Naive thymus-derived CD4-positive, alpha-beta T cell (primary cell): ENCODE measurements at places on chromosomes 12 and 14. TPM values are rescaled to one million over a fixed set of nuclear protein-coding genes. Genes with fewer than 3 reads are reported as not detected.

The GYS2 gene
- not detected for polyA plus RNA-seq

DNA sequence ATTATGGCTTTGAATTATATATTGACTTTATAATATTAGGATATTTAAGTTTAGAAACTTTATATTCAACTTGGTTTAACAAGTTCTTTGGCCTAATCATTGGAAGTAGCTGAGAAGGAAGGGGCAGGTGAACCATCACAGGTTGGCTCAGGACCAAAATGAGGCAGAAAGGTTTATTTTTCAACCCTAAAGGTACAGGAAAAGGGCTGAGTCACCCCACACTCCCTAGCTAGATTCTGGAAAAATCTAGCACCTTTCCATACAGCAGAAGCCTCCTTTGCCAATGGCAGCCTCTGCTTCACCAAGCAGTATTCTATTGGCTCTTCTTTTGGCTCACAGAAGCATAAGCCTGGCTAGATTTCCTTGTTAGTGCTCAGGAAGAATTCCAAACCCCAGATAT lies 19.3 kb upstream of the MED6 start:
- H3K36me3 ChIP-seq = no peaks in the 10 kb centered on the region
- no peaks in the 10 kb centered on the region for H3K4me1 ChIP-seq
- H3K27ac ChIP-seq = no peak overlapping the region
- H3K27me3 ChIP-seq = no peaks in the 10 kb centered on the region

GRCh38 chr12:19712041-19712440 lies 272.7 kb downstream of the AEBP2 start:
- H3K27ac ChIP-seq = no peak overlapping the region
- no peaks in the 10 kb centered on the region for H3K36me3 ChIP-seq

GRCh38 chr14:54627540-54628363 lies 60.8 kb downstream of the SAMD4A start:
- H3K4me3 ChIP-seq = peak overlapping the region; percentile 14
- peak overlapping the region; percentile 67 for H3K27ac ChIP-seq
- no peaks in the 10 kb centered on the region for H3K36me3 ChIP-seq
- DNase-seq = peak; percentile 41
- peaks cover 39% of the 10 kb centered on the region for H3K4me1 ChIP-seq

GRCh38 chr12:52060498-52061177 lies 9.1 kb upstream of the ATG101 start:
- H3K27me3 ChIP-seq = no peaks in the 10 kb centered on the region
- no peak overlapping the region for H3K4me3 ChIP-seq
- no peak for DNase-seq
- H3K36me3 ChIP-seq = no peaks in the 10 kb centered on the region
- no peak overlapping the region for H3K27ac ChIP-seq
- no peaks in the 10 kb centered on the region for H3K4me1 ChIP-seq

- H3K36me3 ChIP-seq = peaks cover 32% of the 10 kb centered on the region
- no peak overlapping the region for H3K4me3 ChIP-seq
- no peak overlapping the region for H3K27ac ChIP-seq
- no peaks in the 10 kb centered on the region for H3K4me1 ChIP-seq
- DNase-seq = no peak
Observed at GRCh38 chr14:64112867-64113678, 181.1 kb downstream of the ESR2 start.

The BDKRB2 gene
- polyA plus RNA-seq = not detected

The GRIN2B gene
- not detected for polyA plus RNA-seq

DNA sequence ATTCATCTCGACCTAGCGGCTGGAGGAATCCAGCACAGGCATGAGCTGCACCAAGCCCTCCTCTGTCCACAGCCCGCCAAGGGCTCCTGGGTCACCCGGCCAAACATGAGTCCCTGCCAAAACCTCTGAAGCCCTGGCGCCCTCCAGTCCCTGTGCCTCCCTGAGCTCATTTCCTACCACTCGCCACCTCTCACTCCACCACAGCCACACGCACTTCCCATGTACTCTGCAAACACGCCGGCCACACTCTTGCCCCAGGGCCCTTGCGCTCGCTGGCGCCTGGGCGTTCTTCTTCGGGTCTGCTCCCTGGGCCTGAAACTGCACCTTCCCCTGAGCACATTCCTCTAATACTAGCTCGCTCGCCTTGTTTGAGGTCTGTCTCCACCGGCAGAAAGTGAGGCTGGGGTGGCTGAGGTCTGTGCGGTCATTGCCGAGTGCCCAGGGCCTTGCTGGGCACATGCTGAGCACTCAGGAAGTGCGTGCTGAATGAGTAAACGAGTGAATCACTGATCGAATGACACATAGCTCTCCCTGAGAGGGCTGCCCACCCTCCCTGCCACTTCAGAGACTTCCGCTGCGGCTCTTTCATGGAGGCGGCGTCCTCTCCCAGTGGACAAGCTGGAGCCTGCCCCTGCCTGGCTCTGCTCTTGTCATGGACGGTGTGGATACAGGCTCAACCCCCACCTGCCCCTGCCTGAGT lies 33.7 kb upstream of the DLK1 start:
- no peak overlapping the region for H3K27ac ChIP-seq
- no peak overlapping the region for H3K4me3 ChIP-seq
- no peaks in the 10 kb centered on the region for H3K36me3 ChIP-seq
- no peaks in the 10 kb centered on the region for H3K4me1 ChIP-seq
- no peaks in the 10 kb centered on the region for H3K27me3 ChIP-seq

GRCh38 chr12:4274396-4275015 lies 944 bp downstream of the CCND2 start:
- DNase-seq = peak; percentile 31
- peaks cover 24% of the 10 kb centered on the region for H3K4me1 ChIP-seq
- H3K36me3 ChIP-seq = peaks cover 42% of the 10 kb centered on the region
- H3K4me3 ChIP-seq = peak overlapping the region; percentile 85

The KLHL33 gene
- polyA plus RNA-seq = not detected

The MNAT1 gene
- 18.3 TPM for polyA plus RNA-seq

DNA sequence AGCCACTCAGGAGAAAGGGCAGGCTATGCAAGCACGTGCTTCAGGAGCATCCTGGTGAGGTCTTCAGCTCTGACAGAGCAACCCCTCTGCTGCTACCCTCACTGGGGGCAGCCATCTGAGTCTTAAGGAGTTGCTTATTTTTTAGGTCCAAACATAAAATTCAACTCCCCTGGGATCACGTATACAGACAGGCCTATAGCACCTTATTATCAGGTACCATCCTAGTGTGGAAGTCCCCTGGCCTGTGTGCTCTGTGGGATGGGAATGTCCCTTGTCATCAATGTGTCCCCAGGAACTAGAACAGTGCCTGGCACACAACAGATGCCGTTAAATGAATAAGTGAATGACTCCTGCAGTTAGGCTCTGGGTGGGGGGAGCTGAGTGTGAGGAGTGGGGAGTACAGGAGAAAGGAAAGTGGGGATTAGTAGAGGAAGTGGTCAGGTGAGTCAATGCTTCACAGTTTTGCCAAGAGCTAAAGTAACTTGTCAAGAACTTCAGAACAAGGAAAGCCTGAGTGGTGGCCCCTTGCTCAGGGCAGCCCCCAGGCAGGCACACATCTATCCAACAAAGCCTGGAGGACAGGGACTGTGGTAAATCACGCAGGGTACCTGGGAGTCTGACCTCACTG lies 33.5 kb downstream of the DAD1 start:
- peaks cover 25% of the 10 kb centered on the region for H3K36me3 ChIP-seq
- H3K27ac ChIP-seq = peak overlapping the region; percentile 96
- peaks cover 92% of the 10 kb centered on the region for H3K4me1 ChIP-seq
- no peaks in the 10 kb centered on the region for H3K27me3 ChIP-seq

DNA sequence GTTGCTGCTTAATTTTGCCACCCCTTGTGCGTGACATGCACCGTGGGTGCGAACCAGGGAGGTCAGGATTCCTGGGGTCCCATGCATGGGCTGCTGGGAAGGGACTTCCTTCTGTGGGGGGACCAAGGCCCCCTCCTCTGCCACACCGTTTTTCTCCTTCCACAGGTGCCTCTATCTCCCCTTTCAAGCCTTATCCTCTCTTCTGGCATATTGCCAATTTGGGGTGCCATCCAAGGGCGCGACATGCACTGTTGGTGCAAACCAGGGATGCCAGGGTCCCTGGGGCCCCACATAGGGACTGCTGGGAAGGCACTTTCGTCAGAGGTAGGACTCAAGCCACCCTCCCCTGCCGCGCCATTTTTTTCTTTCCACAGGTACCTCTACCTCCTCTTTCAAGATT lies 289.0 kb downstream of the ALG10 start:
- H3K4me1 ChIP-seq = no peaks in the 10 kb centered on the region
- H3K27ac ChIP-seq = no peak overlapping the region
- H3K27me3 ChIP-seq = no peaks in the 10 kb centered on the region

The CCDC175 gene
- polyA plus RNA-seq = not detected

DNA sequence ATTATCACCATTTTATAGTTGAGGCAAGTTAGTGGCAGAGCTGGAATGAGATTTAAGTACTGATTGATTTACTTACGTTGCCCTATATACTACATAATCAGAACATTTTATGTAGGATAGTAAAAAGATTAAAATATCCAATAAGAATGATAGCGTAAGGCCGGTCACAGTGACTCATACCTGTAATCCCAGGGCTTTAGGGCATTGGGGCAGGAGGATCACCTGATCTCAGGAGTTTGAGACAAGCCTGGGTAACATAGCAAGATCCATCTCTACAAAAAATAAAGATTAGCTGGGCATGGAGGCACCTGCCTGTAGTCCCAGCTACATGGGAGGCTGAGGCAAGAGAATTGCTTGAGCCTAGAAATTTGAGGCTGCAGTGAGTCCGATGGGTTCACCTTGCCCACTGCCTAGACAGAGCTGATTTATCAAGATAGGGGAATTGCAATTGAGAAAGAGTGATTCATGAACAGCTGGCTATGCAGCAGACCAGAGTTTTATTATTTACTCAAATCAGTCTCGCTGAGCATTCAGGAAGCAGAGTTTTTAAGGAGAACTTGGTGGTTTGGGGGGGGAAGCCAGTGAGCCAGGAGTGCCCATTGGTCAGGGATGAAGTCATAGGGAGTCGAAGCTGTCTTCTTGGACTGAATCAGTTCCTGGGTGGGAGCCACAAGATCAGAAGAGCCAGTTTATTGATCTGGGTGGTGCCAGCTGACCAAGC lies 24.7 kb upstream of the SGPP1 start:
- DNase-seq = no peak
- H3K27me3 ChIP-seq = no peaks in the 10 kb centered on the region
- H3K4me3 ChIP-seq = no peak overlapping the region

The CLEC2D gene
- polyA plus RNA-seq = 319 TPM

- H3K4me1 ChIP-seq = no peaks in the 10 kb centered on the region
- H3K27me3 ChIP-seq = no peaks in the 10 kb centered on the region
- no peaks in the 10 kb centered on the region for H3K36me3 ChIP-seq
- no peak overlapping the region for H3K4me3 ChIP-seq
- no peak for DNase-seq
Observed at GRCh38 chr12:118513611-118514010, 137.3 kb downstream of the SUDS3 start.

The GLIPR1 gene
- 56.0 TPM for polyA plus RNA-seq

DNA sequence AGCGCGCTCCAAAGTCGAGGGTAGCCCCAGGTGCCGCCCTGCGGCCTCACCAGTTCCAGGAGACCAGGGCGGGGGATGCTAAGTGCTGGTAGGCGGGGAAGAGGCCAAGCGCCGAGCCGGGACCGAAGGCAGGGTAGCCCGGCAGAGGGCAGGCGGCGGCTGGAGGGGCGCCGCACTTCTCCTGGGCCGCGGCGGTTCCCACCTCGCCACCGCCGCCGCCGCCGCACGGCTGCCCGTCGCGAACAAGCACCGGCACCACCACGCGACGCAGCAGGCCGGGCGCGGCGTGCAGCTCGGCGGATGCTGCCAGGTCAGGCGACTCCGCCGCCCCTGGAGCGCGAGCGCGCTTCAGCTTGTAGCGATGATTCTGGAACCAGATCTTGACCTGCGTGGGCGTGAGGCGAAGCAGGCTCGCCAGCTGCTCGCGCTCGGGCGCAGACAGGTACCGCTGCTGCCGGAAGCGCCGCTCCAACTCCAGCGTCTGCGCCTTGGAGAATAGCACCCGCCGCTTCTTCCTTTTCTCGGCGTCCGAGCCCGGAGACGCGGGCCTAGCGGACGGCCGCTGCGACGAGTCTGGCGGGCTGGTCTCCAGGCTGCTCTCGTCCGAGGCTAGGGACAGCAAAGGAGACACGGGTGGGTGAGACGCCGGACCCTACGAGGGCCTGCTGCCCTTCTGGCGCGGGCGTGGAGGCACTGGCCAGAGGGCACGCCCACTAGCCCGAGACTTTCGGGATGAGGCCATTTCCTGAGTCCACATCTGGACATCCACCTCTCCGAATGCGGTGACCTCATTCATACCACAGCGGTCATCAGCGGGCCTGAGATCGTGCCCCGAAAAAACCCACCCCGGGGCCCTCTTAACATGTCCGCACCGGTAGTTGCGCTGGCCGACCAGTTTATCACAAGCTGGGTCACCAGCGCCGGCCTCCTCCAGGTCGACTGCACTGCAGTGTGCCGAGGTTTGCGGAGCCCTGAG lies 1.3 kb downstream of the NKX2-8 start:
- H3K36me3 ChIP-seq = no peaks in the 10 kb centered on the region
- no peak overlapping the region for H3K27ac ChIP-seq
- DNase-seq = no peak
- H3K27me3 ChIP-seq = peaks cover 3% of the 10 kb centered on the region

The NR4A1 gene
- polyA plus RNA-seq = 0.28 TPM
